Activated T-helper 9 cell treated with anti-CD3 and anti-CD28 coated beads, Interleukin-2, amount 50 U/mL, for 16 hours (primary cell): ENCODE measurements at places on chromosomes 7 and 10.

DNA sequence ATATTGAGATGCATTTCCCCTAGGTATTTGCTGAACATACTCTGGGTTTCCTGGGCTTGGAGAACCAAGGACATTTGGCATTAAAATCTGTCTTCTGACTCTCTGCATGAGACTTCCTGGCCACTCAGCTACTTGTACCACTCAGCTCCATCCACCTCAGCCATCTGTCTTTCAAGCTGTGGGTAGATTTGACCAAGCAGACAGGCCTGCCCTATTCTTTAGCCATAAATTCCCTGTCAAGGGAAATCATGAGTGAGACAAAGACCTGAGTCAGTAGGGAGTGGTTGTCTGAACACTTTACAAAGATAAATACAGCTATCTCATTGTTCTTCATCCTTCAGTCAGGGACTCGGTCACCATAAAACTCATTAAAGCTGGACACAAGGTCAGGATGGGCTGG lies 399.1 kb downstream of the GPAM start:
- DNase-seq = no peak

DNA sequence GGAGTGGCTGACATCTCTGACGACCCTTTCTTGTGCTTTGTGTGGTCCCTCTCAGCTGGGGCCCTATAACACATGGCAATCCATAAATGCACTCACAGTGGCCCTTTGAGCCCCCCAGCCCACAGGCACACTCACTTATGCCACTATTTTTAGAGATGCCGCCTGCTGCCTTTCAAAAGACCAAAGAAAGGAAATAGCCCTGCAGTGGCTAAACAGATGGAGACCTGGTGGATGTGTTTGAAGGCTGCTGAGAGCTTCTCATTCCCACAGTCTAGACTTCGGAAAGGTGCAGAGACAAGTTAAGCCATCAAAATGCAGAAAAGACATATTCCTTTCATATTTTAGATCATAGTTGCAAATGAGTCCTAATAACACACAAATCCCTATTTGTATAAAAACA lies 42.0 kb upstream of the PDZD8 start:
- no peak for DNase-seq

DNA sequence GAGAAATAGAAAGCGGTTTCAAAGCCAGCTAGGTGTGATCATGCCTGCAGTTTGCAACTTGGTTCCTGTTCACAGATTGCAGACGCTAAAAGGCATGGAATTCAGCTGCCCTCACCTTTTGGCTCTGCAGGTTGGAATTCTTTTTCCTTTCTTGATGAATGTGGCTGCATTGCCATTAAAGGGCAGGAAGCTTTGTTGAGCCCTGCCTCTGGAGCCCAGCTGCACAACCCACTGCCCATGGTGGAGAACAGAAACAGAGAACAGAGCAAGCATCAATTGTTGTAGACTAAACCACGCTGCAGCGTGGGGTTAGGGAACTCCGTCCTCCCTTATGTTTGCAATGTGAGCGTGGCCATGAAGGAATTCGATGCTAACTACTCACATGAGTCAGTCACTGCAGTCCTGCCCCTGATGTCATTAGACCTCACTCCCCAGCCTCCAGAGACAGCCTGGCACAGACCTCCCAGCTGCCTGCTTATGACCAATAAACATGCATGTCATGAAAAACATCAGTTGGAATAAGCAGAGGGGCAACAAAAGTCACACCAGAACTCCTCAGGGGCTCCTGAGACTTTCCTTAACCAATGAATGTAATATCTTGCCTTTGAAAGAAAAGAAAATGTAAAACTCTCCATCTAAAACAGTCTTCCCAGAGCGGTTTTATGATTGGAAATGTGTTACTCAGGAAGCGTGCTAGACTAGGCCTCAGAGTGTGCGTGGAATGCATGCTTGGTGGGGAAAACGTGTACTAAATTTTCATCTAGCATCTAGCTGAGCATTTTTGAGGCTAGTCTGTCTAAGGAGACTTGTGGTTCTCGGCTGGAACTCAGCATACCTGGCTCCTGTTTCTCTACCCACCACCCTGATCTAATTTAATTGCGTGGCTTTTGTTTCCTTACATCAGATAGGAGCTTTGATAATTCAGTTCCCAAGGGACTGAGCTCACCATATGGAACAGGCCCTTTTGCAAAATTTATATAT lies 232.2 kb downstream of the KIAA1217 start:
- DNase-seq = no peak

- peak; percentile 54 for DNase-seq
Observed at GRCh38 chr10:77837248-77837924, 89.2 kb downstream of the DLG5 start.

DNA sequence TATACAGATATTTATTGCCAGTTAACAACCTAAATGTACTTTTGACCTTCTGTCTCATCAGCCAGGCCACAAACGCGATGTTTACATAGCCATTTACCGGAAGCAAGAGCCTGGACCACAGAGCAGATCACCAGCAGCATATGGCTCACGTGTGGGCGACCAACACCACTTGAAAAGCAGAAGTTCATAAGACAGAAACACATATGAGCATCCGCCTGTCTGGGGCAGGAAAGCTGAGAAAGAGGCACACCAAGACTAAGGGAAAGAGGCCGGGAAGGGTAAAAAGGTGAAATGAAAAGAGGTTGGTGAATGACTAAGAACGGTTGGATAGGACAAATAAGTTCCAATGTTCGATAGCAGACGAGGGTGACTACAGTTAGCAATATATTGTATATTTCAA lies 1.3 kb downstream of the ABCB1 start:
- peak; percentile 14 for DNase-seq

GRCh38 chr7:124086843-124087242 lies 54.0 kb upstream of the TMEM229A start:
- no peak for DNase-seq

GRCh38 chr7:94338921-94339371 lies 55.7 kb upstream of the COL1A2 start:
- no peak for DNase-seq

DNA sequence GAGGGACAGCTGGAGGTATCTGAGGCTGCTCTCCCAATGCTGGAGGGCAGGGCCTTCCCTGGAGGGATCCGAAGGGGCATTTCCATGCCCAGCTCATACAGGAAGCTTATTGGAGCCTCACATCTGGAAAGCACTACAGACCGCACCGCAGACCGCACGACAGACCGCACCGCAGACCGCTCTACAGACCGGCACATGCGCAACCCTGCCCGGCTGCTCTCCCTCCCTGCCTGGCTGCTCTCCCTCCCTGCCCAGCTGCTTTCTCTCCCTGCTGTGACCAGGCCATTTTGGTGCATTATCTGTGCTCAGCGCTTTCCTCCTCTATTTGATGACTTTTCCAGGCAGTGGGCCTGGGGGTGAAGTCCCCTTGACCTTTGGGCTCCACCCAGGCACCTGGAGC lies 39.6 kb upstream of the EN2 start:
- DNase-seq = no peak
